Mammary epithelial cell (primary cell): ENCODE measurements at places on chromosomes 1 and 21. TPM values are rescaled to one million over a fixed set of nuclear protein-coding genes. Genes with fewer than 3 reads are reported as not detected.

The PDIK1L gene
- 4.8 and 6.8 TPM in 2 replicates for total RNA-seq

The C8B gene
- total RNA-seq = not detected in 2 replicates

The USP1 gene
- total RNA-seq = 26.9 and 36.4 TPM in 2 replicates

The OR6K3 gene
- total RNA-seq = not detected in 2 replicates

The OR2T12 gene
- not detected in 2 replicates for total RNA-seq

The S100A2 gene
- total RNA-seq = 2,255 TPM

The CRYAA gene
- not detected in 2 replicates for total RNA-seq

The KPRP gene
- total RNA-seq = not detected

The LENEP gene
- 1.5 TPM for total RNA-seq

The MEX3A gene
- 2.5 TPM for total RNA-seq

The SLAMF8 gene
- total RNA-seq = not detected in 2 replicates

The URB2 gene
- 13.3 TPM for total RNA-seq

The MSH4 gene
- 0.75 and 1.0 TPM in 2 replicates for total RNA-seq

The LAMB3 gene
- 920 TPM for total RNA-seq

The TRAF3IP3 gene
- total RNA-seq = 0.28 TPM in 1 of 2 replicates, not detected in the other

The LIN28A gene
- total RNA-seq = not detected in 2 replicates

The ISG15 gene
- 14.0 and 15.0 TPM in 2 replicates for total RNA-seq

The FAM151A gene
- total RNA-seq = not detected

The TSTD1 gene
- total RNA-seq = 73.7 TPM

The NCAM2 gene
- 0.17 TPM for total RNA-seq
